Heart left ventricle (tissue), 16 donors: ENCODE measurements at places on chromosomes 6 and 20. TPM values are rescaled to one million over a fixed set of nuclear protein-coding genes. Genes with fewer than 3 reads are reported as not detected.

Gene FHL5
- total RNA-seq: 17.9 TPM

Gene HINT3
- 34.4 TPM for total RNA-seq

- H3K4me1 ChIP-seq: no peaks in the 10 kb centered on the region
- no peaks in the 10 kb centered on the region for H3K36me3 ChIP-seq
- H3K27me3 ChIP-seq: no peaks in the 10 kb centered on the region
- no peak overlapping the region for H3K4me3 ChIP-seq
- no peak for DNase-seq
Observed at GRCh38 chr6:166830185-166830890, 126.0 kb downstream of the RNASET2 start.

GRCh38 chr6:9112544-9112943 is 677.2 kb upstream of the SLC35B3 start:
- no peaks in the 10 kb centered on the region for H3K36me3 ChIP-seq
- no peak overlapping the region for H3K4me3 ChIP-seq
- no peaks in the 10 kb centered on the region for H3K27me3 ChIP-seq
- H3K4me1 ChIP-seq: no peaks in the 10 kb centered on the region

GRCh38 chr6:83815631-83816272 is 37.4 kb upstream of the RIPPLY2 start:
- no peaks in the 10 kb centered on the region for H3K36me3 ChIP-seq
- no peak overlapping the region for H3K4me3 ChIP-seq
- H3K27ac ChIP-seq: no peak overlapping the region
- DNase-seq: no peak
- H3K27me3 ChIP-seq: no peaks in the 10 kb centered on the region
- H3K4me1 ChIP-seq: no peaks in the 10 kb centered on the region
